Bladder microvascular endothelial cell (primary cell): ENCODE measurements at places on chromosomes 6 and 20. TPM values are rescaled to one million over a fixed set of nuclear protein-coding genes. Genes with fewer than 3 reads are reported as not detected.

The IRAK1BP1 gene
- total RNA-seq: 1.8 and 3.8 TPM in 2 replicates

The MUC22 gene
- total RNA-seq: not detected in 2 replicates

The ID1 gene
- total RNA-seq: 282 and 476 TPM in 2 replicates

The PRICKLE4 gene
- total RNA-seq: 2.3 and 6.2 TPM in 2 replicates

The SLC12A5 gene
- 0.81 and 1.3 TPM in 2 replicates for total RNA-seq

The SIRPD gene
- total RNA-seq: not detected in 2 replicates

The RBBP8NL gene
- not detected in 2 replicates for total RNA-seq

The SLC17A2 gene
- not detected in 2 replicates for total RNA-seq

The TBX18 gene
- 0.32 and 31.0 TPM in 2 replicates for total RNA-seq

The PROKR2 gene
- total RNA-seq: not detected in 2 replicates

The CTNNBL1 gene
- 27.5 and 41.4 TPM in 2 replicates for total RNA-seq

The CTAGE9 gene
- total RNA-seq: not detected in 2 replicates

The TCF15 gene
- total RNA-seq: 1.6 and 3.7 TPM in 2 replicates

The TTI1 gene
- total RNA-seq: 12.3 and 27.8 TPM in 2 replicates

The GPR6 gene
- total RNA-seq: not detected in 2 replicates

The EPHA7 gene
- 0.13 and 0.16 TPM in 2 replicates for total RNA-seq
